ENCODE measurements at places on chromosomes 13 and 19.

DNA sequence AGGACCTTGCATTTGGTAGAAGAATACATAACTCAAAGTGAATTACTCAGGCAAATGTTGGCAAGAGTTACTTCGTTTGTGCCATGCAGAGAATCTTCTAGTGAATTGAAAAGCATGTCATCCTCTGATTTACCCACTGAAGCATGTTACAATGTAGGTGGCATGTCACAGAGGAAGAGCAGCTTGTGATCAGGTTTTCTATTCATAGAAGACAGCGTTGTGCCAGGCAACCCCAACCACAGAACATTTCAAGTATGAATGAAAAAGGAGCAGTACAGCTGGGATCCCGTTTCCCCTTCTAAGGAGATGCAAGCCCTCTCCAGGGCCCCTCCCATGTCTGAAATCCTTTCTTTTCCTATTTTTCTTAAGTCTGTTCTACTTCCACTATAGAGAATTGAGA is 6.0 kb upstream of the KATNAL1 start:
- DNase-seq, result no peak

GRCh38 chr13:41052441-41052840 is 8.9 kb upstream of the WBP4 start:
- DNase-seq, result no peak

- peak; percentile 32 for DNase-seq
These were observed 80.0 kb upstream of the FREM2 start for GRCh38 chr13:38606699-38607535.

DNA sequence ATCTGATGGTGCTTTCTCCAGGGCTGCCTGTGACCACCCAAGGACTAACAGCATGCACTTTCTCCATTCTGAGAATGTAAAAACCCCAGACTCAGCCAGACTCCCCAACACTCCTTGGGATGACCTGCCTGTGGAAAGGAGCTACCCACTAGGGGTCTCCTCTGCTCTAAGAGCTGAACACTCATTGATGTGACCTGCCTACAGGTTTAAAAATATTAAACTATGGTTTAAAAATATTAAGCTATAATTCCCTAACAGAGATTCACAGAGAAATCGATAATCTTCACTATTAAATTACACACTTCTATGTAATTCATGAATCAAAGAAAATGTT is 696.2 kb upstream of the SLITRK5 start:
- no peak for DNase-seq

DNA sequence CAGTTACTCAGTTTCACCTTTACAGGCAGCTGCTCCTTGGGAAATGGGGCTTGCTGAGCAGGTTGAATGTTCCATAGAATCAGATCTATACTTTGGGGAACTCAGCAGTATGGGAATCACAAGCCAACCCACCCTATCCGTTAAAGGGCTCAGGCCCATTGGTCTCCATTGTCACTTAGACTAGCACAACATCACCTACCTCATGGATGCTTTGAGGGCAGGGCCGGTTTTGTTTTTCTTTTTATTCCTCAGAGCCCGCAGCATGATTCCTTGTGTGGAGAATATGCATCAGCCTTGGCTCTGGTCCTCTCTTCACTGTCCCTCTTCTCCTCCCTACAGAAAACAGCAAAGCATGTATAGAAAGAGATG is 48.0 kb downstream of the LRCH1 start:
- no peak for DNase-seq

GRCh38 chr19:1408300-1409203 is 1.2 kb downstream of the DAZAP1 start:
- DNase-seq, result peak; percentile 56

DNA sequence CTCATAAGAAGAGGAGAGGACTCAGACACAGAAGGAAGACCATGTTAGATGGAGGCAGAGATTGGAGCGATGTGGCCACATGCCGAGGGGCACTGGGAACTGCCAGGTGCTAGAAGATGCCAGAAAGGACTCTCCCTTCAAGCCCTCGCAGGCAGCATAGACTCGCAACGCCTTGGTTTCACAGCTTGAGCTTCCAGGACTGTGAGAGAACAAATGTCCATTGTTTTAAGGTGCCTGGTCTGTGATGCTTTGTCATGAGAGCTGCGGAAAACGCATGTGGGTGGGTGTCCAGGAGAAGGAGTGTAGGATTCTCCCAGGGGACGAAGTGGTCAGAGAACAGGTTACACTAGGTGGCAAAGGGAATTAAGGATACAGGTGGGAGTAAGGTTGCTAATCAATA is 125.9 kb upstream of the USP29 start:
- DNase-seq, result no peak

DNA sequence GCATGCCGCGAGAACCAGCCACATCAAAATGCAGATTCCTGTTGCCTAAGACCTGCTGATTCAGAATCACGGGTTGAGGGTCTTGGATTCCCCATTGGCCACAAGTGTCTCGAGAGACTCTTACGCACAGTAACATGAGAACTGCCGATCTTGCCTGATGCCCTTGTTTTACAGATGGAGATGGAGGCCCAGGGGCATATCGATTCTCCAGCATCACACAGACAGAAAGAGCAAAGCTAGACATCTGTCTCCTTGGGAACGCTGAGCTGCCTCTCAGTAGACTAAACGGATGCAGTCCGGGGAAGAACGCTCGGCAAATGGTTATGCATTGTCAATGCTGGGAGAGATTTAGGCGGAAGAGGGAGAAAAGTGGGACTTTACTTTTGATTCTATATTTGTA is 5.4 kb downstream of the NLRP12 start:
- no peak for DNase-seq

DNA sequence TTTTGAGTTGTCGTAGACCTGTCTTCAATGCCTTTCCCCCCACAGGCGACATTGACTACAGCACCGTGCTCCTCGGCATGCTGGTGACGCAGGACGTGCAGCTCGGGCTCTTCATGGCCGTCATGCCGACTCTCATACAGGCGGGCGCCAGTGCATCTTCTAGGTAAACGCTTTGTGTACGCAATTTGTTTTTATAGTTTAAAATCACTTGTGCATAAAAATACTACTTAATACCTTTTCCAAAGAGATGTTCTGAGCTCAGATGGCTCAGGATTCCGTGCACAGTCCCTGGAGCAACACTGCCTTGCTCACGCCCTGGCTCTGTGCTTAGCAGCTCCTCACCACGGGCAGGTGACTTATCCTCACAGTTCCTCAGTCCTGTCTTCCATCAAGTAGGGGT is 30.1 kb upstream of the DCUN1D2 start:
- no peak for DNase-seq

- no peak for DNase-seq
These were observed 112.5 kb downstream of the SOX1 start for GRCh38 chr13:112179421-112179820.

DNA sequence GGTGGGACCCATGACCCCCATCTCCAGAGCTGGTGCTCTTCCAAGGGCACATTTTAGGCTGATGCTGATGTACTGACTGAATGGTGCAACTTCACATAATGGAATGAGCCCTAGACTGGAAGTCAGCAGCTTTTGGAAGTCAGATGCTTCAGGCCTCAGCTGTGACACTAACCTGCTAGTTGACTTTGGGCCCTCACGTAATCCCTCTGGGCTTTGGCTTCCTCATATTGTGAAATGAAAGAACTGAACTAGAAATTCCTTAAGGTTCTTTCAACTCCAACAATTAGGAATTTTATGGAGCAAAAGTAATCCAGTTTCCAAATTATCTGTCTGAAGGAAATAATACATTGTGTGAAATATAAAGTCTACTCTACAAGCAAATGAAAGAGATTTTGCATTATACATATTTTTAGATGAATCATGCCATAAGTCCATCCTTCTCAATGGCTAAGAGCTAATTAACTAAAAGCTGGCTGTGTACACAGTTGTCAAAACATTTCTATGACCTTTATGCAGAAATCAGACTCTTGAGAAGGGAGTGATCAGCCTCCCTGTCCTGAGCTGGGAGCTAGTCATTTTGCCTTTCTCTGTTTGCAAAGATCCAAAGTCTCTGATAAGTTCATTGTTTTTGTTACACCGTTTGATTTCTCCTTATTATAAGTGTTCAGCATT is 204.2 kb downstream of the DCLK1 start:
- no peak for DNase-seq

- DNase-seq, result no peak
These were observed at the start of gene LILRB5 for GRCh38 chr19:54257116-54257480. LILRB5 (minus strand) TSS chr19:54257273; CDS start chr19:54257193, 80 bp downstream.
